ENCODE measurements at places on chromosomes 5 and 9.
A peak's percentile ranks its signal among the peaks of the same experiment; 100 is the strongest.

DNA sequence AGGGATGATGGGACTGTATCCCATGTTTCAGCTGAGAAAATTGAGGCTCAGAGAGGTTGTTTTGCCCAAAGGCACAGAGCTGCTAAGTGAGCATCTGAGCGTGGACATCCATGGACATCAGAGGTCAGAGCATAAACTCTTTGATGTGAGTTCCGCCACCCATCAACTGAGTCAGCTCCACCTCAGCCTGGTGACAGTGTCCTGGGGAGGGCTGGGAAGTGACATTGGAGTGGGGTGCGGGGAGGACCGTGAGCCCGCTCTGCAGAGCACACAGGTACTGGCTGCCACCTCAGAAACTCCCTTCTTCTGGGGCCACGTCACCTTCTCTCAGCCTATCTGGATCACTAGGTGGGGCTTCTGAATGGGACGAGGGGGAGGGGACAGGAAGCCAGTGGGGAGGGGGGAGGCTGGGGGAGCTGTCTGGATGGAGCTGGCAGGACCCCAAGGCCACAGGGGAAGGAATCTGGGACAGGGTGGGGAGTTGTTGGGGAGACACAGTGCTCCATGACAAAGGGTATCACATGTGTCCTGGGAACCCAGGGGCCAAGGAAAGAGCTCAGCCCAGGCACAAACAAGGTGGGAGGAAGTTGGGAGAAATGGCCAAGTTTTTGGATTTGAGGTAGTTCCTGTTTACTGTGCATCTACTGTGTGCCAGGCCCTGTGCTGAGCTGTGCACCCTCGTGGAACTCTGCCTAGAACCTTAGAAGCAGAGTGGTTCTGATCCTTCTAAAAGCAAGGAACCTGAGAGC is 2.5 kb downstream of the LAMC3 start:
- DNase-seq: no peak

DNA sequence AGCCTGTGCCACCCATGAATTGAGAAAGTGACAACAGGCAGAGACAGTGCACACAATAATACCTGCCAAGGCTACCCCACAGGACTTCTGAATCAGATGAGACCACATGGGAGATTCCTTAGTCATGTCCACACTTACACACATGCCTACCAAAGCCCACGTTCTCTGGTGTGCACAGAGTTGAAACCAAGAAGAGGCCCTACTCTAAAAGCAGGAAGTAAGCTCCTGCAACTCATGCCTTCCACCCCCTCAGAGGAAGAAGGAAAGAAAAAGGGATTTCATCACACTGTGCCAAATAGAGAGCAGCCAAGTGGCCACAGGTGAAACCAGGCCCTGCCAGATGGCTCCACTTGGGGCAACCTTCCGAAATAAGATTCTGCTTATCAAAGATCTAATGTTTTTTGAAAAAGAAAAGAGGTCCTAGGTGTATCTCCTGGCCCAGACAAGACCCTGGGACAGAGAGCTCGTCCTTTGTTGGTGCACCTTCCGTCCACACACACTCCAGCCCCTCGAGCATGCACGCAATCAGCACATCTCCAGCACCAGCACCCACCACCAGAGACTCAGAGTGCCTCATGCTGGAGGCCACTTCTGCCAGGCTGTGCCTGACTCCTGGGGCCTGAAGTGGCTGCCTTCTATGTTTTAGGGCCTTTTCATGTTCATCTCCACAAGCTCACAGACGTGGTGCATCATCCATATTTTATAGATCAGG is 114.6 kb upstream of the SPOCK1 start:
- no peak for DNase-seq

DNA sequence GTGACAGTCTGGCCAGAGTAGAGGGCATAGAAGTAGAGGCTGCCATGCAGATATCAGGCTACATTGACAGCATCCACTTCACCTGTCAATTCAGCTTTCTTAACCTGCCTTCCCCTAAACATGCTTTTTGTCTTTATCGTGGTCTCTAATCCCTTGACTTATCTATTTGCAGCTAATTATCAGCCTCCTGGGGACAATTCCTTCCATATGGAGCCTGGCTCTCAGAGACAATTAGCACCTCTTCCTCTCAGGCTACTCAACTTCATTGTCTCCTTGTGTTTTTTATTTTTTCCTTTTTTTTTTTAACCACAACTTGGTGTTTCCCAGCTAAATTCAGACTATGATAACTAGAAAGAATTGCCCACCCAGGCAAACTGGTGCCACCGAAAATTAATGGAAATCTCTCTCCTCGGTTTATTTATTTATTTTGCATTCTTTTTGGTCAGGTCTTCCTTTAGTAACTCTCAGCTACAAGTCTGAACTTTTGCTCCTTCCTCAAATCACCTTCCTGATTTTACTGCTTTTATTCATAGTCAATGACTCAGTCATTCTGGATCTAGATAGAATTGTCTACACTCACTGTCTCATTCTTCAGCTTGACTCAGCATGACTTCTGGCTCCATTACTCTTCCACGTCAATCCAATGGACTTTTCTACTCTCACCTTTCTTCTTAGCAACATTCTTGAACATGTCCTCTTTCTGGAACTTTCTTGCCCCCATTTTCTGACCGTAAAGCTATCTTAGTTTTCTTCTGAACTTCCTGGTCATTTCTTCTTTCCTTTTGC is 63.0 kb upstream of the BASP1 start:
- DNase-seq: peak; percentile 75

- peak; percentile 44 for DNase-seq
Measured at GRCh38 chr5:175826980-175827379, 44.4 kb upstream of the CPLX2 start.

DNA sequence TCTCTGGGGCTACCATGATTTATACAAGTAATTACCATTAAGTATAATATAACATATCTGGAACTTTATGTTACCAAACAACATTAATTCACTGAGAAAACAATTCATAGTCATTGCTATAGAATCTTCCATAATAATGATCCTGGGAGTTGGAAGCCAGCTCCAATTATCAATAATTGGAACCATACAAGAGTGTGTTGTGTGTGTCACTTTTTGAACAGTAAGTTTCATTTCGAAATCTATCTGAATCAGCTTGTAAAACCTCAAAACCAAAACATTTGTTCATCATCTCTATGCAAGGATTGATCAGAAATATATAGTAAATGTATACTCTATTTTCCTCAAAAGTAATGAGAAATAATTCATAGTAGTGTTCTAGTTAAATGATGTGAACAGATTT is 348.1 kb downstream of the ARL15 start:
- DNase-seq: no peak

- no peak for DNase-seq
Measured at GRCh38 chr5:76473661-76474060, 70.6 kb downstream of the IQGAP2 start.

DNA sequence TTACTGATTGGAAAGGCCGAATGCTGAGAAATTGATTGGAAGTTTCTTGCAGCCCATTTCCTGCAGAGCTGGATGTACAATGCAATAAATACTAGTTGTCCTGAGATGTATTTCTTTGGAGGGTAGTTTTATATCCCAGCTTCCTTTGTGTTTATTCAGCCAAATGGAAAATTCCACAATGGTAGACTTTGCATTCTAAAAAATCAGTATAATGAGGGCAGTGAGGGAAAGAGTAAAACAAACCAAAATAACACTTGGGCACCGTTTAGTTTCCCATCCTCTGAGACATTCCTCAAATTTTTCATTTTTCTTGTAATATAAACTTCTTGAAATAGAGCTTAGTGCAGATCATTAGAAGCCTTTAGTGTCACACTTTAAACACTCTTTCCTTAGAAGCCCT is 379.4 kb downstream of the EBF1 start:
- DNase-seq: no peak

DNA sequence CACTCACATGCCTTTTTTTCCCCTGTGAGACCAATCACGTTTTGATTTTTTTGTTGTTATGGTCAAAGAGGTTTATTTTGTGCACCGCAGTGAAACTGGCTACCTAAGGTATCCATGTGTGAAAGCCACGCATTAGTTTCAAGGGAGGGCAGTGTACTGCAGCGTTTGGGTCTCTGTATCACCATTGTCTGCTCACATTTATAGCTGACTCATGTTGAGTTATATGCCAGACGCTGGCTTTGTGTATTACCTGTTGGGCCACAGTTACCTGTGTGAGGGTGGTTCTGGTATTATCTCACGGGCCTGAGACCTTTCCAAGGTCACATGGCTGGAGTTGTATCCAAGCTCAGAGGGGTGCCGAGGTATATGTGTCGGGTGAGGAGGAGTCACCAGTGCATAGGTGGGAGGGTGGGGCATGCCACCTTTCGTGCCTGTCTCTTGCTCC is 75.8 kb downstream of the ARHGAP26 start:
- DNase-seq: no peak

DNA sequence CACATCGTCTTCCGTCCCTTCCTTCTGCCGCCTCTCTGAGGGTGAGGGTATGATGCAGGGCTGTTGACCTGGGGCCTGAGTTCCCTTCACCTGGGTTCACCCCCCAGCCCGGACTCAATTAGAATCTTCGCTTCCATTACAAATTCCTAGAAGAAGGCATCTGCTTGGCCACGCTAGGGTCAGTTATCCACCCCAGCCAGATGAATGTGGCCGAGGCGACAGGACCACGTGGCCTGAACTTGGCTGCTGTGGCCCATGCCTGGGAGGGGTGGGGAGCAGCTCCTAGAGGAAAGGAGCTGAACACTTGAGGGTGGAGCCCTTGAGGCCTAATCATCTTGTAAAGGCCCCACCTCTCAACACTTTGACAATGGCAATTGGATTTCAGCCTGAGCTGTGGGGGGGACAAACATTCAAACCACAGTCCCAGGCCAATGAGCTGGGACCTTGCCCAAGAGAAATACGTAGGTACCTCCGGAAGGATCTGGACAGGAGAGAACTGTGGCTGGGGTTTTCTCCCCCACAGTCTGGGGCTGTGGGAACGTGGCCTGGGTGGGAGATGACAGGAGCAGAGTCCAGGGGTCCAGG is 90.6 kb upstream of the ADAMTS2 start:
- DNase-seq: peak; percentile 19

DNA sequence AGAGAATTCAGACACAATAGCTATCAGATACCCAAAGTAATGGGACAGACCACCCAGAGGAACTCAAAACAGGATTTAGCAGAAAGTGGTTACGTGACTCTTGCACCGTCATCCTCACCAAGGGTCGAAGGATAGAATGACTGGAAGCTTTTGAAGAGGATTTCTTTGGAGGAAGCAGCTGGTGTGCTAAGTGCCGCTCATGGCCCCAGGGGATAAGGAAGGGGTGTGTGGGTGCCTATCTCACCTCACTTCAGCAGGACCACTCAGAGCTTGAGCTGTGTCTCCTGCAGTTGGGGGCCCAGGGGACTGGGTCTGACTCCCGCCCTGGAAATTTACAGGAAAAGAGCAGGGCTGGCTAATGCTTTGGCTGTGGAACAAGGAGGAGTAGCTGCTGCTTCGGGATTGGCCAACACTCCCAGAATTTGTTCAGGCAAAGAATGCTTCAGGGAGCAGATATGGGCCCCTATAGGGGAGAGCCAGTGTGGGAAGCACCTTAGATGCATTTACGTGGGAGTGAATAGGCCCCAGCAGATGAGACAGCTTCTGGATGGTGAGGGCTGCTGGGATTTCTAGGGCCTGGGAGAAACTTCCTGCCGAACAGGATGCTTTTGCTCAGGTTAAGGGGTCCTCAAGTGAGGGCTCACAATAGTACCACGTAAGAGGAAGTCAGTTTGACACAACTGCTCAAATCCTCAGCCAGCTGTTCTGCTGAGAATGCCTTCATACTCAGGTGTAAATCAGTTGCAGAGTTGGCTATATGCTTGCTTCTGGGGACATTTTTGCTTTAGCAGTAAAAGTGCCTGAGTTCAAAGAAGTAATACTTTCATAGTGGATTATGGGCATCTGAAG is 29.1 kb upstream of the TOMM5 start:
- DNase-seq: peak; percentile 69

- no peak for DNase-seq
Measured at GRCh38 chr9:37706290-37706689, 47.3 kb upstream of the TRMT10B start.

DNA sequence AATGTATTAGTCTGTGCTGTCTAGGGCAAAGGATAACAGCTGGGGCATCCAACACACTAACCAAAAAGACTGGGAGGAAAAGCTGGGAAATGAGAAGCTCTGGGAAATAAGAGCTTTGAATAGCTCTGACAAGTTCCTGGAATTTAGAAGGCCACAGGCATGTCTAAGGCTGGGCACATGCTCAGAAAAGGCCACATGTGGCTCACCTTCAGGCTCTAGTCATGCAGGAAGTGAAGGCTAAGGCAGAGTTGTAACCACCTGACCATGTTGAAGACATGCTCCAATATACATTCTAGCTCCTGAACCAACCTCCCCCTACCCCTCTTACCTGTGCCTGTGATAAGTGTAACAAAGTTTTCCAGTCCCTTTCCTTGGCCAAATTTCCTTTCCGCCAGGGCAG is 31.7 kb downstream of the CLTA start:
- no peak for DNase-seq

DNA sequence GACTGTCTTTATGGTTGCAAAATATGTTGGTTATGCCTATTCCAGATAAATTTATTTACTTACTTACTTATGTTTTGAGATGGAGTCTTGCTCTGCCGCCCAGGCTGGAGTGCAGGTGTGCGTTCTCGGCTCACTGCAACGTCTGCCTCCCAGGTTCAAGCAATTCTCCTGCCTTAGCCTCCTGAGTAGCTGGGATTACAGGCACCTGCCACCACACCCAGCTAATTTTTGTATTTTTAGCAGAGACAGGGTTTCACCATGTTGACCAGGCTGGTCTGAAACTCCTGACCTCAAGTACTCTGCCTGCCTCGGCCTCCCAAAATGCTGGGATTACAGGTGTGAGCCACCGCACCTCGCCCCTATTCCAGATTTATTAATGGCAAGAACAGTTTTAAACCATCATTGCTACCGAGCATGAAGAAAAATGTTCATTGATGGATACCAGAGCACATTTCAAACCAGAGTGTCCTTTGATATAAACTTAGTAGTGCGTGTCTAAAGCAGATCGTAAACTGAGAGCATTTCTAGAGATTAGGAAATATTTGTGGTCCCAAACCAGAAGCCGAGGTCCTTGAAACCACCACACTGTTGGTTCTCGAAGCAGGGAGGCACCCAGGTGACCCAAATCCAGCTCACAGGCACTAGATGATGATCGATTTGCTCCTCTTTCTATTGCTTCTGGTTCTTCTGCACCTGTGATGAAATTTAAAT is 85.2 kb downstream of the GRAMD2B start:
- no peak for DNase-seq

- DNase-seq: no peak
Measured at GRCh38 chr5:96293966-96294883, 138.8 kb downstream of the PCSK1 start.

- DNase-seq: no peak
Measured at GRCh38 chr9:119298076-119298853, 71.0 kb downstream of the BRINP1 start.

Measured in NCI-H82 (cell line).